Brain microvascular endothelial cell (primary cell): ENCODE measurements at places on chromosomes 7 and 10.
A peak's percentile ranks its signal among the peaks of the same experiment; 100 is the strongest.

DNA sequence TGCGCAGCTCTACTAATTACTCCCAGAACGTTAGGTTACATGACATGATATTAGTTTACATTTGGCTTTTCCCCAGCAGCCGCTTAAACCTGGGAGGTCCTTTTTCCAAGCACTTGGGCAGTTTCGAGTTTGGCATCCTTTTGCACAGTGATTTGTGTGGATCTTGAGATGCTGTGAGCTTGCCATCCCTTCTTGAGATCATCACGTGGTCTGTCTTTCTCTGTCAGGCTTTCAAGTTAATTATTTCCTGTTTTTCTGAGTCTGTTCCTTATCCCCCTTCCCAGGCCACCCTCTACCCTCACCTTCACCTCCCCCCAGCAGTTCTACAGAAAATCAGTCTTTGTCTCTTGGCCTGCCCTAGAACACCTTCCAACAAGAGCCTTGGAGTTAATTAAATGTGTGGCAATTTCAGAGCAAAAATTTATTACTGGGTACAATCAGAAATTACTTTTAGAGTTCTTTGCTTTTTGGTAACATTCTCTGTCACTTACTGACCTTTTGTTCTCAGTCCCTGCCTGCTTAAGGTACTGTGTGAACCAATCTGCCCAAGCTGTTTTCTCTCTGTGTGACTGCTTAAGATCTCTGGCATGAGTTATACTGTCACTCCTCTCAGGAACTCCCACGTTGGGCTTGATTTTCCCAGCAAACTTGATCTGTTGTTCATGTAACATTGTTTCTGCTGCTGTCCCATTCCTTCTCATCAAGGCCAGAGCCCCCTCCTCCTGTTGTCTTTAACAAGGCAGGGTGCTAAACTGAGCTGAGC lies 3.1 kb upstream of the SLF2 start:
- no peak for DNase-seq

- no peak for DNase-seq
Observed at GRCh38 chr7:2202361-2202761, 30.4 kb downstream of the MAD1L1 start.

GRCh38 chr10:107163881-107164861 lies at the start of gene SORCS1:
TSS of gene SORCS1 (minus strand) at chr10:107164706.
- no peak for DNase-seq

DNA sequence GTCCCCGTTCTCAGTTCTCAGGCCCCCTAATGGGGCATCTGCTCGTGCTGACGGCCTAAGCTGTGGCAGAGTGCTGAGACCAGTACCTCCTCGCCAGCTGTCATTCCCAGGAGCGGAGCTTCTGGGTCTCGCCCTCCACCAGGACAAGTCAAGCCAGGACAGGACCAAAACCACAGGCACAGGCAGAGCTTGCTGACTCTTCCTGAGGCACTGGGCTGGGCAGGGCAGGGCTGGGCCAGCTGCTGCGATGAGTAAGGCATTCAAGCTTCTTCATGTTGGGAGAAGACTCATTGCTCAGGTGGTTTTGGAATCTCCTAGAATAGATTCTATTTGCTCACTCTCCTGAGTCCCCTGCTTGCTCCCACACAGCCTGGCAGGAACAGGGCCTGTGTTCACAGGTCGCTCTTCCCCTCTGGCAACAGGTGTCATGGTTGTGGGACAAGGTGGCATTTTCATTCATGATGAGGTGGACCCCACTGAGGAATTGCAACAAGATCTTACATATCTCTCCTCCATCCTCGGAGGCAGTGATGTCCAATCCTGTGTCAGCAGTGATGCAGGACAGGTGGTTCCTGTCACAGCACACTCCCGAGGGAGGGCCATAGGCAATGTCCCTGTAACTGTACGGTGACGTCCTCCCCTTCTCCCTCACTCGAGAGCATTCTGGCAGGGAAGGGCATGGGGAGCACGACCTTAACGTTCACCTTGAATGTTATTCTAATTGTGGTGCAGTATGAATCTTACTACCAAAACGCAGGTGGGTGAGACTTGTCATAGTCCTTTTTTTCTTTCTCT lies 17.0 kb upstream of the SH3PXD2A start:
- no peak for DNase-seq

DNA sequence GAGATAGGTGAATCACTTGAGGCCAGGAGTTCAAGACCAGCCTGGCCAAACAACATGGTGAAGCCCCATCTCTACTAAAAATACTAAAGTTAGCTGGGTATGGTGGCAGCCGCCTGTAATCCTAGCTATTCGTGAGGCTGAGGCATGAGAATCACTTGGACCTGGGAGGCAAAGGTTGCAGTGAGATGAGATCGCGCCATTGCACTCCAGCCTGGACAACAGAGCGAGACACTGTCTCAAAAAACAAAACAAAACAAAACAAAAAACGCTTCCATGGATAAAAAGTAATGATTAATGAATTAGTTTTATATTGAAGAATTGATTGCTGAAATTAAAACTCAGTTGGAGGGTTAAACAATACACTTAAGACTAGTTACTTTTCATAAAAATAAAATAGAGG lies 32.3 kb downstream of the KLHDC10 start:
- DNase-seq = no peak

- DNase-seq = no peak
Observed at GRCh38 chr7:50621973-50622490, 56.8 kb upstream of the DDC start.

DNA sequence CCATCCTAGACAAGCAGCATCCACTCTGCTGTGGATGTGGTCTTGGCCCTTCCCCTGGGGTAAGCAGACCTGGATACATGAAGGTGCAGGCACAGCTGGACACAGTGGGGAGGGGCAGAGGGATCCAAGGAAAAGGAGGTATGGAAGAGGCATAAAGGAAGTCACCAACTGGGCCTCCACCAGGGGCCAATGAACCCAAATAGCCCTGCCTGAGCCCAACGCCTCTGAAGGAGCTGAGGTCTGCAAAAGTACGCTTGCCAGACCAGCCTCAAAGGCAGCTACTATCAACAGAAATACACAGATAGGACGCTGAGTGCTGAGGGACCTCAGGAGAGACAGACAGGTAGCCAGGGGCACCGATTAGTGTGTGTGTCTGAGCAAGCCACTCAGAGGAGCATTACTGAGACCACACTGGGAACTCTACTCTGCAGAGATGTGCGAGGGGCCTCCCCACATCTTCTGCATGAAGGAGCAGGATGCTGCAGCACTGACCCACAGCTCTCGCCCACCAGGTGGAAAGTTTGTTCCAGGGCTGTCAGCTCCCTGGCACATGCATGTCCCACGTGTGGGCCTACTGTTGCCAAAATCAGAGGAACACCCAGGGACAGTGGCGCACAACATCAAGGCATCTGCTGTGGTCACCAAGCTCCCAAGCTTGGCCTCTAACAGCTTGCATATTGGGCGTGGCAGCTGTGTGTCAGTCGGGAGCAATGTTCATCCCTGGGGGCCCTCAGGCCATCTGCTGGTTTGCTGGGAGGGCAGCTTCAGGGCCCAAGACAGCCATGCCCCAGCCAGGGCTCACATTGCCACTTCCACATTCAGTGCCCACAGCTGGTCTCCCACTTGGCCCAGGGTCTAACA lies 40.0 kb downstream of the MKI67 start:
- DNase-seq = no peak

GRCh38 chr10:14172336-14172950 lies 158.3 kb downstream of the FRMD4A start:
- no peak for DNase-seq

- DNase-seq = peak; percentile 23
Observed at GRCh38 chr7:121278120-121279021, 50.4 kb upstream of the WNT16 start.

GRCh38 chr10:133421336-133422222 lies 2.8 kb downstream of the SPRN start:
- DNase-seq = no peak

GRCh38 chr10:110980807-110981206 lies 61.4 kb downstream of the SHOC2 start:
- DNase-seq = no peak

DNA sequence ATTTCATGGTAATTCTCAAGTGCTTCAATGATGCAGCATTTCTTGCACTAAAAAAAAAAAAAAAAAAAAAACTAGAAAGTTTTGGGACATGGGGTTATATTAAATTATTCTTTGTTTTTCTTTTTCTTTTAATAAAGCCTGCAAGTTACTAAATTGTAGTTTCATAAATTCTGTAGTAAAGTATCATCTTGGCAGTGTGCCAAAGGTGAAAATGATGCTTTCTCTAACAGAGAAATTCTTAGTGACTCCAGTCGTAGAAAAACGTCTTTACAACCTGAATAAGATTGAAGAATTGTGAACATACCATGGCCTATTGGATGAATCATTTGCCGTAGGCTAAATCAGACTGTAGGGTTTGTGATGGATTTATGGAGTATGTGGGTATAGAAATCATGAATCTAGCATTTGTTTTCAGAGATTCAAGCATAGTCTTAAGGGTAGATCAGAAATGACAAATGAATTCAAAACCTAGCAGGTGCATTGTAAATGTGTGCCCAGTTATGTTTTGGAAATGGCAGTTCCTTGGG lies 27.1 kb downstream of the RBM17 start:
- no peak for DNase-seq
